ENCODE measurements at places on chromosomes 2 and 18.

DNA sequence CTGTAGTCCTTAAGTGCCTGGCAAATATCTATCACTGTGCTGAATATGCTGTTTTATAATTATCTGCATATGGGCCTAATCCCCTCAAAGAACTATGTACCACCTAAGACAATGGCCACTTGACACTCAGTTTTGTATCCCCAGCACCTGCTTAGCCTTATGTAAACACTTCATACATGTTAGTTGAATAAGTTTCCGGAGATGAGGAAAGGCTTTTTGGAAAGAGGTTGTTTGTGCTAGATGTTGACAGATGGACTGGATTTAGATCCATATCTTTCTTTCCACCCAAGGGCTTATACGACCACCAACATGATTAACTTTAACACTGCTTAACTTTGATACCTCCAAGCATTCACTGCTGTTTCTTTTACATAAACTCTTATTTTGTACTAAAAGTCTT is 63.3 kb downstream of the FAM228A start:
- no peaks in the 10 kb centered on the region for H3K36me3 ChIP-seq
- no peak for DNase-seq
- no peaks in the 10 kb centered on the region for H3K27me3 ChIP-seq
- H3K4me3 ChIP-seq, result no peak overlapping the region

GRCh38 chr2:149394864-149395263 is 64.5 kb downstream of the LYPD6 start:
- no peaks in the 10 kb centered on the region for H3K27me3 ChIP-seq
- H3K36me3 ChIP-seq, result no peaks in the 10 kb centered on the region
- H3K4me1 ChIP-seq, result no peaks in the 10 kb centered on the region
- H3K27ac ChIP-seq, result no peak overlapping the region
- H3K4me3 ChIP-seq, result no peak overlapping the region
- DNase-seq, result no peak

- no peak overlapping the region for H3K4me3 ChIP-seq
- no peaks in the 10 kb centered on the region for H3K4me1 ChIP-seq
- no peak overlapping the region for H3K27ac ChIP-seq
- H3K27me3 ChIP-seq, result no peaks in the 10 kb centered on the region
- no peaks in the 10 kb centered on the region for H3K36me3 ChIP-seq
Observed at GRCh38 chr18:66252703-66253102, 351.2 kb downstream of the CDH19 start.

DNA sequence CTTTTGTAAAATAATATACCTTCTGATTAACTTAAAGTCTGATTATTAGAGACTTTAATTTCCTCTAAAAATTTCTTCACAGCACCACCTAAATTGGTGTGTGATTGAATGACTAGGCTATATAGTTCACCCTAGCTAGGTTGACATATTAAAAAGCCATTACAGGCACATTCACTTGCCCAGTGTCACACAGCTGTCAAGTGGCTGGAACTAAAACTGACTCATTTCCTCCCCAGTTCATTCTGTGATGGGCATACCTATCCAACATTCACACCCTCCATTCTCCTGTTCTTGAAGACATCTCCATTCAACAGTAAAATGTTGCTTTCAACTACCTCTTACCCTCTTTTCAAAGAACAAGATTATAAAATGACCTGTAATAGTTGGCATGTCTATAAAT is 334.5 kb downstream of the ARHGAP15 start:
- H3K27me3 ChIP-seq, result no peaks in the 10 kb centered on the region
- no peaks in the 10 kb centered on the region for H3K4me1 ChIP-seq
- no peak overlapping the region for H3K4me3 ChIP-seq
- no peak overlapping the region for H3K27ac ChIP-seq
- DNase-seq, result no peak
- H3K36me3 ChIP-seq, result peaks cover 11% of the 10 kb centered on the region

DNA sequence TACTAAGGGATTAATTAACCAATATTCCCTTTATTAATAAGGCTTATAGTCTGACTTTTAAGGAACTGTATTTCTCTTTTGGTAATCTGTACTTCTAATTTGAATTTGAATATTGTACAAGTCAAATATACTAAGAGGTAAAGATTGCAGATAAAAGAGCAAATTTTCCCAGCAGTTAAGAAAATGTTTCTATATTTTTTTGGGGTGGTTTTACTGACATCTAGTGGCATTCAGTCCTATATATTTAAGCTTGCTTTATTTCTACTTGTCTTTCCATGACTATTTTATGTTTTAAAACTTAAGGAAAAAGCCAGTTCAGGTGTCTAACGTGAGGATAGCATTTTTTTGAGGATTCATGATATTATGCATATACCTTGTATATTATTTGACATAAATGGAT is 41.6 kb downstream of the TDRD15 start:
- no peaks in the 10 kb centered on the region for H3K27me3 ChIP-seq
- H3K27ac ChIP-seq, result no peak overlapping the region
- H3K4me3 ChIP-seq, result no peak overlapping the region

DNA sequence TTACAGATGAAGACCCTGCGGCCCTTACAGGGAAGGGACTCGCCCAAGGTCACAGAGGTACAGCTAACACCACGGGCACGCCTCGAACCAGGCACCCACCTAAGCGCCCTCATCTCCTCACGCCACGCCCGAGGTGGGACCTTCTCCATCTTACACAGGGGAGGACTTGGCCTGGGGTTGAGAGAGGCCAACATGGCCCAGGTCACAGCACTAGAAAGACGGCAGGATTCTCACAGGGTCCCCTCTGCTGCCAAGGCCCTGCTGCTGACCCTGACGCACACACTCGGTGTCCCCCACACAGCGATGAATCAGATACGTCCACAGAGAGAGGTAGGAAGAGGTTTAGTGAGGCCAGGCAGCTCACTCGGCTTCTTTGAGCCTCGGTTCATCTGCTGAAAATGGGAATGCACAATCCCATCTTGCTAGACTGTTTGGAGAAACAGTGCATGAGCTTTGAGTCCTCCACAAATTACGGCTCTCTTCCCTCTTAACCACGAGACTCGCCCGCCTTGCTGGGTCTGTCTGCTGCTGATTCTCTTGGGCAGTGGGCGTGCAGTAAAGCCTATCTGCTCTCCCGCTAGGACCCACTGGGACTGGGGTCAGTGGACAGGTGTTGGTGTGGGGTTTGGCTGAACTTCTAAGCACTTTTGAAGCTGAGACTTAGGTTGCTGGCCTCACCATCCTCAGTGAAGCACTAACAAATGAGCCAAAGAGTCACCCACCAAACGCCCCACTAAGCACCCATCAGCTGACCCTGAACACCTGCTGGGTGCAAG is 79.2 kb downstream of the SMAD7 start:
- no peak overlapping the region for H3K27ac ChIP-seq
- no peaks in the 10 kb centered on the region for H3K36me3 ChIP-seq
- H3K4me3 ChIP-seq, result no peak overlapping the region

- H3K4me3 ChIP-seq, result no peak overlapping the region
- peaks cover 9% of the 10 kb centered on the region for H3K4me1 ChIP-seq
- H3K36me3 ChIP-seq, result no peaks in the 10 kb centered on the region
- no peak for DNase-seq
- H3K27me3 ChIP-seq, result no peaks in the 10 kb centered on the region
Observed at GRCh38 chr2:101521487-101521886, 46.6 kb upstream of the RFX8 start.

GRCh38 chr2:10366601-10367270 is 64.0 kb downstream of the HPCAL1 start:
- no peaks in the 10 kb centered on the region for H3K36me3 ChIP-seq
- H3K4me3 ChIP-seq, result no peak overlapping the region
- no peaks in the 10 kb centered on the region for H3K4me1 ChIP-seq
- no peak overlapping the region for H3K27ac ChIP-seq
- H3K27me3 ChIP-seq, result no peaks in the 10 kb centered on the region

DNA sequence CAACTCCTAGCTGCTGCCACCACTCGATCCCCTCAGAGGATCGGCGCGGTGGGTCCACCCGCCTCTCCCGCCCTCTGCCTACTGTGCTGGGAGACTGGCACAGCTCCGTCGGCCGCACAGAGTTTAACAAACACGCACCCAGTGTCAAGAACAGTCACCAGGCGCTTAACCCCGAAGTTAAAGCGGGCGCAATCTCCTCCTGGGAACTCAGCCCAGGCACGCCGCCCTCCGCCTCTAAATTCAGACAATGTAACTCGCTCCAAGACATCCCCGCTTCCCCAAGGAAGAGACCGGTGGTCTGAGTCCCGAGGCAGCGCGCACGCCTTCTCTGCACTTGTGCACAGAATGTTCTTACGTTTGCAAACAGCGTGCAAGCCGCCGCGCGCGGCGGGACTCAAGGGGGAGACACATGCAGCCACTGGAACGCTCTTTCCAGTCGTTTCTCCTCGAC is 533 bp downstream of the CXCR4 start:
- DNase-seq, result peak; percentile 78
- peaks cover 25% of the 10 kb centered on the region for H3K36me3 ChIP-seq
- H3K4me1 ChIP-seq, result peaks cover 54% of the 10 kb centered on the region
- H3K27ac ChIP-seq, result peak overlapping the region; percentile 42
- H3K27me3 ChIP-seq, result no peaks in the 10 kb centered on the region
- peak overlapping the region; percentile 88 for H3K4me3 ChIP-seq

DNA sequence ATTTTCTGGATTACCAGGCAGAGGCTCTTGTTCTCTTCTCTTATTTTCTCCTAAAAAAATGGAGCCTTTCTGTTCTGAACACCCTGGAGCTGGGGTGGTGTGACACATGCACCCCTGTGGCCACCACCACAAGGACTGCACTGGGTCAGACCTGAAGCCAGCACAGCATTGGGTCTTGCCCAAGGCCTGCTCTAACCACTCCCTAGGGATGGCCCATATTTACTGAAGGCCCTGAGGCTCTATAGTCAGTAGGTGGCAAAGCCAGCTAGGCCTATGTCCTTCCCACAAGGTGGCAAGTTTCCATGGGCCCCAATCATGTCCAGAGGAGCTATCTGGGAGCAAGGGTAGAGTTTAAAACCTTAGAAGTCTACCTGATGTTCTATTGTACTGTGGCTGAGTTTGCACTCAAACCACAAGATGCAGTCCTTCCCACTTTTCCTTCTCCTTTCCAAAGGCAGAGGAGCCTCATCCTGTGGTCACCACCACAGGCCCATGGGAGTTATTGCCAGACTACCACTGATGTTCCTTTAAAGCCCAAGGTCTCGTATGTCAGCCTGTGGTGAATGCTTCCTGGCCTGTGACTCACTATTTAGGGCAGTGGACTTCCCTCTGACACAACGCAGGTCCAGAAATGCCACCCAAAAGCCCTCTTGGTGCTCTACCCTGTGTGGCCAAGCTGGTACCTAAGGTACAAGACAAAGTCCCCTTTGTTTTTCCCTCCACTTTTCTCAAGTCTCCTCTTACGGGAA is 15.0 kb upstream of the FMNL2 start:
- no peak overlapping the region for H3K4me3 ChIP-seq
- no peaks in the 10 kb centered on the region for H3K4me1 ChIP-seq
- H3K36me3 ChIP-seq, result no peaks in the 10 kb centered on the region

GRCh38 chr18:35905436-35905835 is 67.0 kb upstream of the RMP24 start:
- no peak overlapping the region for H3K4me3 ChIP-seq

GRCh38 chr2:239870863-239871262 is 154.3 kb downstream of the NDUFA10 start:
- peaks cover 3% of the 10 kb centered on the region for H3K27me3 ChIP-seq
- H3K36me3 ChIP-seq, result no peaks in the 10 kb centered on the region
- no peak overlapping the region for H3K4me3 ChIP-seq
- no peak overlapping the region for H3K27ac ChIP-seq
- no peaks in the 10 kb centered on the region for H3K4me1 ChIP-seq

DNA sequence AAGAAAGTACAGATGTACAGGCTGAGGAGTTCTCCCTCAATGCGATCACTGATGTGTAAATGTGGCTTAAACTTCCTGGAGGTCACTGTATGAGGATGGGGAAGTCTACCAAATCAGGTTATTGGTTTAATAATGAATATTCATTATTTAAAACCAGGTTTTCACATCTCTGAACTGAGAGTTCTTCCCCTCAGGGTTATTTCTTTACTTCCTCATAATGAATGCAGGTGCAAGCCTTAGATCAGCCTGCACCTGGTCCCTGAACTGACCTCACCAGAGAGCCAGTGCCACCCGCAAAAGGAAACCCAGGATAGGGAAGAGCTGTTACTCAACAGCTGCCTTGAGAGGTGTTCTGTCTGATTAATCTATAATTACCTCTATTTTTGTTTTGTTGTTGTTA is 369.0 kb downstream of the EPHA4 start:
- DNase-seq, result peak; percentile 38
- H3K36me3 ChIP-seq, result no peaks in the 10 kb centered on the region
- no peak overlapping the region for H3K27ac ChIP-seq
- H3K4me3 ChIP-seq, result no peak overlapping the region

GRCh38 chr18:76432970-76433767 is 61.9 kb downstream of the ZNF516 start:
- no peak overlapping the region for H3K4me3 ChIP-seq
- no peak overlapping the region for H3K27ac ChIP-seq
- peaks cover 37% of the 10 kb centered on the region for H3K36me3 ChIP-seq
- no peak for DNase-seq
- H3K27me3 ChIP-seq, result no peaks in the 10 kb centered on the region
- no peaks in the 10 kb centered on the region for H3K4me1 ChIP-seq

- no peaks in the 10 kb centered on the region for H3K4me1 ChIP-seq
- H3K36me3 ChIP-seq, result peaks cover 13% of the 10 kb centered on the region
- DNase-seq, result peak; percentile 34
Observed at GRCh38 chr2:20755132-20755800, 67.6 kb downstream of the LDAH start.

DNA sequence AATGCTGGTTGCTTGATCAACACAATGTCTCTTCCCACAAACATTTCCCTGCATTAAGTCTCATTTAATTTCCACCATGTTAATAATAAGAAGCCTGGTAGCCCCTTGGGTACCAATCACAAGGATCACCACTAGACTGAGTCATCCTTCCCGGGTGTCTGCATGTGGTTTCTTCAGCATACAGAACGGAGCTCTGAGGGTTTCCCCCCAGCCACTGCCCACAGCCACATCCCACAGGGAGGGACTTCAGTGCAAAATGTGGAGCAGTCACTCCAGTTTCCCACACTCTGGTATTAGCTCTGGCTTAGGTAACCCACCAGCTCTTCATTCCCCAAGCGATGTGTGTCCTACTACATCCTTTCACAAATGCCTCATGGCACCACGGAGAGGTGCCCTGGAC is 42.7 kb upstream of the POLE4 start:
- H3K36me3 ChIP-seq, result no peaks in the 10 kb centered on the region
- no peak for DNase-seq
- no peak overlapping the region for H3K4me3 ChIP-seq
- H3K4me1 ChIP-seq, result peaks cover 6% of the 10 kb centered on the region
- no peak overlapping the region for H3K27ac ChIP-seq

- H3K36me3 ChIP-seq, result no peaks in the 10 kb centered on the region
- H3K27me3 ChIP-seq, result no peaks in the 10 kb centered on the region
- peak overlapping the region; percentile 99 for H3K4me3 ChIP-seq
- no peak for DNase-seq
- peaks cover 38% of the 10 kb centered on the region for H3K4me1 ChIP-seq
Observed at GRCh38 chr2:201073071-201073470, 1.3 kb downstream of the NDUFB3 start.

- no peak overlapping the region for H3K27ac ChIP-seq
- H3K27me3 ChIP-seq, result peaks cover 79% of the 10 kb centered on the region
- H3K4me3 ChIP-seq, result peak overlapping the region; percentile 61
- no peaks in the 10 kb centered on the region for H3K36me3 ChIP-seq
- no peaks in the 10 kb centered on the region for H3K4me1 ChIP-seq
Observed at GRCh38 chr18:32771169-32771751, 1.6 kb downstream of the KLHL14 start.

DNA sequence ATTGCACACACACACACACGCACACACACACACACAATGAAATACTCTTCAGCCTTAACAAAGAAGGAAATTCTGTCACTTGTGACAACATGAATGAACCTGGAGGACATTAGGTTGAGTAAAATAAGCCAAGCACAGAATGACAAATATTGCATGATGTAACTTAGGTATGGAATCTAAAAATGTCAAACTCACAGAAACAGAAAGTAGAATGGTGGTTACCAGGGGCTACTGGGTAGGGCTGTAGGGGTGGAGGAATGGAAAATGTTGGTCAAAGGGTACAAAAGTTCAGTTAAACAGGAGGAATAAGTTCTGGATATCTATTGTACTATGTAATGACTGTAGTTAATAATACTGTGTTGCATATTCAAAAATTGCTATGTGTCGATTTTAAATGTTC is 29.5 kb downstream of the SCN2A start:
- H3K27me3 ChIP-seq, result no peaks in the 10 kb centered on the region
- H3K27ac ChIP-seq, result no peak overlapping the region
- no peaks in the 10 kb centered on the region for H3K36me3 ChIP-seq
